ENCODE measurements at places on chromosomes 11 and 22.

GRCh38 chr22:22048981-22049531 lies 66.5 kb upstream of the TOP3B start:
- no peak for DNase-seq

GRCh38 chr22:46084376-46084775 lies 66.0 kb upstream of the PPARA start:
- DNase-seq = no peak

DNA sequence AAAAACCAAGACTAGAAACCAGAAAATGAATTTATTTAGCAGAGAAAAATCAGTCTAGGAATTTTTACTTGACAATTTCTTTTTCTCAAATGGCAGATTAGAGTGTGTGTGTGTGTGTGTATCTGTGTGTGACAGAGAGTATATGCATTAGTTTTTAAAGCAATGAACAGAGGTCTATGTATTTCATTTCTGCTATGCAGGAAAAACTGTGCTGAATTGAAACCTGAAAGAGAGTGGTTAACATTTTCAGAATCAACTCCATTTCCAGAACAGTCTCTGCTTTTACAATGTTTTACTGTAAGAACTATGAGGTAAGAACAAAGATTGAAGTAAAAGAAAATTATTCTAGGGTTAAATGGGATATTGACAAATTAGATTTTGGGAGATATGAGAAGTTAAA lies 114.8 kb downstream of the GRM5 start:
- DNase-seq = no peak

DNA sequence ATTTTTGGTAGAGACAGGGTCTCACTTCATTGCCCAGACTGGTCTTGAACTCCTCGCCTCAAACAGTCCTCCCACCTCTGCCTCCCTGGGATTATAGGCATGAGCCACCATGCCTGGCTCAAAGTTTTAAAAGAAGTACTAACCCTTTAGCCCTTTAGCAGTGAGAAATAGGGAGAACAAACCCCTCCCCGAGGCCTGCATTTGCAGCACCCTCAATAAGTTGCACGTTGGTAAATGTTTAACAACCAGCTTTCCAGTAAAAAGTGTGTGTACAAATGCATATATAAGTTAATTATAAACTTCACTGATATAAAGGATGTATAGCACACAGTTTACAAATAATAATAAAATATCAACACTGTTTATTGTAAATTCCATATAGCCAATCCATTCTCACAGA lies 51.8 kb downstream of the PARVA start:
- DNase-seq = no peak

DNA sequence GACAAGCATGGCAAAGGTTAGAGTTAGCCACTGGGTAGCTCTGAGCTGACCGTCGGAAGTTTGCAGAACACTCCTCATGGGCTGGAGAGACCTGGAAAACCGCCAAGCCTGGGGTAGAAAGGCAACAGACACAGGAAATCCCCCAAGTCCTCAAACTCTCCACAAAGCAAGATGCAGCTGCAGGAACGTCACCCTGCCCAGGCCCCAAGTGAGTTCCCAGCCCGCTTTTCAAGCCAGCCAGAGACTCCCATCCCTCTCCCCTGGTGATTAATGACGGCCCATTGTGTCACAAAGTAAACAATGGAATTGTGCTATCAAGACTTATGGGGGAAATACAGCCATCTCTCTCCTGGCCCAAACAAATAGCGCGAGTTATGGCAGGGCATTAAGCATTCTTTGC lies 633.0 kb downstream of the TBC1D22A start:
- no peak for DNase-seq

DNA sequence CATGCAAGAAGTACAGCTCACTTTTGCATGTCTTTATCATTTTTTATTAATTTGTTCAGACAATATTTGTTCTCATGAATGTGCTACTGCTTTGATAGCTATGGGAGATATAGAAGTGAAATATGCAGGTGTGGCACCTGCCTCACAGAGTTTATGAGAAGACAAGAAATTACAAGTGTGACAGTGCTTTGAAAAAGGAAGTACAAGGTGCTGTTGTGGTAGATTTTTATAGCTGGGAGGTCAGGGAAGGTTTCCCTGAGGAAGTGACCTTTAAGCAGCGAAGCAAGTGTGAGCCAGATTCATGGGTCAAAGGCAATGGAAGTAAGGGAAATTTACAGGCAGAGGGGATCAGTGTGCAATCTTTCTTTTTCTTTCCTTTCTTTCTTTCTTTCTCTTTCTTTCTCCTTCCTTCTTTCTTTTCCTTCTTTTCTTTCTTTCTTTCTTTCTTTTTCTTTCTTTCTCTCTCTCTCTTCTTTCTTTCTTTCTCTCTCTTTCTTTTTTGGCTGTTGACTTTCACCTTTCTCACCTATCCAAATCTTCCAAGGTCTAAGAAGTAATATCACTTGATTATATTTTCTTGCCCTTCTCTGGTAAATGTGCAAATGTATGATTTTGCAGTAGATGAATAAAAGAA lies 6.4 kb upstream of the BMAL1 start:
- no peak for DNase-seq

DNA sequence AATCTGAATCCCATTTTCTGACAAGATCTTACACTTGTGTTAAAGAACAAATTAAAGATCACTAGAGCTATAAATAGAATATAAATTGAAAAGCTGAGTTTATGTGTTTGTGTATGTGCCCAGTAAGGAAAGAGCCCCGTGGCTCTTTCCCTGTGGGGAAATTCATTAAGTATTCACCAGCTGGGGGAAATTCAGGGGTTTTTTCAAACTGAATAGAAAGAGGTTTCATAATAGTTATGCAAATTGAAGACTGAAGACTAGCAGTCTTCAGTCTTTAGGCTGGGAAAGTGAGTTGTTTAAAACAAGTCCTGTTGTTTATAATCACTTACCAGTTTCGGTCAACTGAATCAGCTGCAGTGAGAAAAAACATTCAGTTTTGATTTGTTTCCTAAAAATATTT lies 11.3 kb upstream of the MS4A7 start:
- DNase-seq = no peak

GRCh38 chr11:74615311-74615710 lies 22.9 kb downstream of the POLD3 start:
- DNase-seq = no peak

- DNase-seq = no peak
Observed at GRCh38 chr11:57140568-57140967, 41.2 kb upstream of the LRRC55 start.

DNA sequence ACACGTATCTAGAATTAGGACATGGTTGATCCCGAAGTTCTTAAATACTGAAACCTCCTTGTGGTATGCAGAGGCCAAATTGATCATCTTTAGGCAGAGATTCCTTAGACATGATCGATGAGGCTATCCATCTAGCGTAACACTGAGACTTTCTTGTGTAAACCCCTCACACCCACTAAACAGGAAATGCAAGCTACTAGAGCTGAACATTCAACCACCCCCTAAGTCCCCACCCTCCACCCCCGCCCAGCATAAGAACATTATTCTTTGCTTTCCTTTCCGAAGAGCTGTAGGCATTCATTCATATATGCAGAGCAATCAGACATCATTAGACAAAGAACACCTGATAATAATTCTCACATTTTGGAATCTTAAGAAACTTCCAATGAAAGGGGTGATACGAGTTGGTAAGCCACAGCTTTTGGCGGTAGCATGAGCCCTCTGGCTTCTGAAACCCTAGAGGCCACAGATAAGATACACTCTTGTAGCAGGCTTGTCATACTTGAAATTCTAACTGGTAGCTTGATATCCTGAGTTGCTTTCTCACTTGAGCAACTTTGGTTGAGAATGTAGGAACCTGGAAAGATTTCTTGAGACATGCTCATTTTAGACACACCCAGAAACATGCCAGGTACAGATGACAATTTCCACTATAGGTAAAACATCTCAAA lies 42.2 kb downstream of the FLI1 start:
- no peak for DNase-seq

GRCh38 chr22:24170188-24170587 lies 11.1 kb upstream of the SUSD2 start:
- DNase-seq = no peak

GRCh38 chr22:50292643-50293440 lies 14.6 kb downstream of the PLXNB2 start:
- no peak for DNase-seq

GRCh38 chr11:68652683-68653156 lies 31.6 kb upstream of the GAL start:
- no peak for DNase-seq

DNA sequence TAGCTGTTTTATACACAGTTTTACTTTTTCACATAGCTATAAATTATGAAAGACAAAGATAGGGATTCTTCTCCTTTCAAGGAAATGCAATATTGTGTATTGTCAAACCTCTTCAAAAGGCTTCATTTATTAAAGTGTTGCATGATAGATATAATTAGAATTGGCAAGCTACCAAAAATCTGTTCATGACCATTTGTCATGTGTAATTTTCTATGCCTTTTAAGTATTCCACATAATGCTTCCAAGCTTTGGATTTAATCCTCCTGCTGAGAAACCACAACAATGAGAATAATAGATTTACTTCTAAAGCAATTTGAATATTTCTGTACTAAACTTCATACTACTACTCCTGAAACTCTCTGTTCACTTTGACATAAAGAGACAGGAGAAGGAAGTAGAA lies 403.2 kb upstream of the CCDC179 start:
- no peak for DNase-seq

- no peak for DNase-seq
Observed at GRCh38 chr11:132943706-132944568, 588.4 kb downstream of the OPCML start.

- DNase-seq = no peak
Observed at GRCh38 chr22:49269371-49269770, 558.3 kb downstream of the BRD1 start.

DNA sequence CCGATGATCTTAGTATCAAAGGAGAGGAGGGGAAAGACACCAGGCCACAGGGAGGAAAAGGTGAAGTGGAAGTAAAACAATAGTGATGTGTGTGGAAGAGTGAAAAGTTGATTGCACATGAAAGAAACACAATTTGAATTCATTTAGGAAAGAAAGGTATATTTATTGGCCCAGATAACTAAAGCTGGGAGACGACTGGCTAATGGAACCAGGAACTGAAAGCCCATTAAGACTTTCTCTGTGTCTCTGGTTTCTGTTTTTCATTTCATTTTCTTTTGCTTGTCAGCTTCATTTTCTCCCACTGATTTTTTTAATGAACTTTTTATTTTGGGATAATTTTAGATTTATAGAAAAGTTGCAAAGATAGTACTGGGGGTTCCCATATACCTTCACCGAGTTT lies 5.1 kb upstream of the DCHS1 start:
- DNase-seq = no peak

GRCh38 chr11:103413266-103413888 lies 304.2 kb downstream of the DYNC2H1 start:
- DNase-seq = no peak

DNA sequence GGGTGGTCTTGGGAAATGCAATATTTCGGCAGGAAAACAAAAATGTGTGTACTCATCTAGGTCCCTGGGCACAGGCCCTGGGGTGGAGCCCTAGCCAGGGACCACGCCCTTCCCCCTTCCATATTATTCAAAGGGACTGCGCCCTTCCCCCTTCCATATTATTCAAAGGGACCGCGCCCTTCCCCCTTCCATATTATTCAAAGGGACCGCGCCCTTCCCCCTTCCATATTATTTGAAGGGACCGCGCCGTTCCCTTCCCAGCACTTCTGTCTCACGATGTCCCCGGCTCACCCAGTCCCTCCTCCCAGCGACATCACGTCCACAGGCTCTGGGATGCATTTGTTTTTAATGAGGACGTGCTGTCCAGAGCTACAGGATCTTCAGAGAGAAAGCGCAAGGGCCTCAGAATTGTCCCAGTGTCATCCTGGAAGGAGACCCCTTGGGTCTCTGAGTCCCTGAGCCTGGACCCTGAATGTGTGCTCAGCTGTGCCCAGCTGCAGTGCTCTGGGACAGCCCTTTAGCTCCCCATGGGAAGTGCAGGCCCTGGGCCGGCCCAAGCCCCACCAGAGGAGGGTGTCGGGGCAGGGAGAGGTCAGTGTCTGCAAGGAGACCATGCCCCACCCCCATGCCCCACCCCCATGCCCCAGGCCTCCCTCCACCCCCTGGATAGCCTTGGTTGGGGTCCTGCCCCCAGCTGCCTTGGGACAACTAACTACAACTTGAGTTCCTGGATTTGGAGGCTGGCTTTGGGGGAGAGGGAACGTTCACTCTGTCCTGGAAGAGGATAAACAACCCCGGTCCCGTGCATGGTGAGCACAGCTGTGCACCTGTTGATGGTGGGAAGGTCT lies 810.0 kb downstream of the BRD1 start:
- no peak for DNase-seq

- DNase-seq = no peak
Observed at GRCh38 chr22:32950366-32950765, 107.8 kb downstream of the SYN3 start.

GRCh38 chr22:23520863-23521440 lies 59.1 kb downstream of the IGLL1 start:
- DNase-seq = no peak

GRCh38 chr11:6693342-6694228 lies 10.4 kb upstream of the MRPL17 start:
- DNase-seq = peak; percentile 35

DNA sequence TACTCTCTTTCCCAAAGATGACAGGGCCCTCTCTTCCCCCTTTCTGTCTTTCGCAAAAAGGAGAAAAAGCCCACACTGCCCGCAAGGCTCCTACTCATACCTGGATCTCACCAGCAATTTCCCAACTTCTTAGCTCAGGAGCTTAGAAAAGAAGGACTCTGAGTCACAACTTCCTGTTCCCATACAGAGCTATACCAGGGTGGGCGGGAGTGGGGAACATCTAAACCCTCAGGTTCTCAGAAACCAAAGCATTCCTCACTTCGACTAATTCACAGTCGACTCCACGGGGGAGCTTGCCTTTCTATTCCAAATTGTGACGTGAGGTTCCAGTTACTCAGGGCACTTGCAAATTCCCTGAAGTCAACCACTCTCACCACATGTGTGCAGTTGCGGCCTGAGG lies 61.9 kb downstream of the MTNR1B start:
- no peak for DNase-seq

Measured in stimulated activated CD8-positive, alpha-beta memory T cell treated with anti-CD3 and anti-CD28 coated beads, Interleukin-12 subunit alpha, Interleukin-12 subunit beta, amount 100 ng/mL, for 1 hour (primary cell).